Regular cardiac myocyte (primary cell): ENCODE measurements at places on chromosomes 7 and 10. TPM values are rescaled to one million over a fixed set of nuclear protein-coding genes. Genes with fewer than 3 reads are reported as not detected.

The ANXA8L1 gene
- total RNA-seq: not detected in 2 replicates

The CTAGE6 gene
- 0.58 and 2.3 TPM in 2 replicates for total RNA-seq

The PDE6C gene
- not detected in 2 replicates for total RNA-seq

The HNRNPF gene
- total RNA-seq: 167 and 334 TPM in 2 replicates

The ABCC2 gene
- 0.19 and 0.28 TPM in 2 replicates for total RNA-seq

The SOSTDC1 gene
- not detected in 2 replicates for total RNA-seq

The HELLS gene
- 11.6 and 41.0 TPM in 2 replicates for total RNA-seq

The CYP51A1 gene
- 150 and 227 TPM in 2 replicates for total RNA-seq

The TES gene
- total RNA-seq: 88.2 and 102 TPM in 2 replicates

The ACTR3C gene
- 0.19 and 1.7 TPM in 2 replicates for total RNA-seq

The NRCAM gene
- total RNA-seq: 2.3 and 10.4 TPM in 2 replicates

The SHH gene
- total RNA-seq: under 0.01 and 0.28 TPM in 2 replicates

The PTPRN2 gene
- 0.77 and 1.7 TPM in 2 replicates for total RNA-seq

The GNG11 gene
- 123 and 152 TPM in 2 replicates for total RNA-seq
